Cortex of kidney (tissue), 1 donor: ENCODE measurements at places on chromosomes 5 and 9.

- no peak for DNase-seq
Measured at GRCh38 chr5:177188775-177189174, 55.2 kb downstream of the NSD1 start.

DNA sequence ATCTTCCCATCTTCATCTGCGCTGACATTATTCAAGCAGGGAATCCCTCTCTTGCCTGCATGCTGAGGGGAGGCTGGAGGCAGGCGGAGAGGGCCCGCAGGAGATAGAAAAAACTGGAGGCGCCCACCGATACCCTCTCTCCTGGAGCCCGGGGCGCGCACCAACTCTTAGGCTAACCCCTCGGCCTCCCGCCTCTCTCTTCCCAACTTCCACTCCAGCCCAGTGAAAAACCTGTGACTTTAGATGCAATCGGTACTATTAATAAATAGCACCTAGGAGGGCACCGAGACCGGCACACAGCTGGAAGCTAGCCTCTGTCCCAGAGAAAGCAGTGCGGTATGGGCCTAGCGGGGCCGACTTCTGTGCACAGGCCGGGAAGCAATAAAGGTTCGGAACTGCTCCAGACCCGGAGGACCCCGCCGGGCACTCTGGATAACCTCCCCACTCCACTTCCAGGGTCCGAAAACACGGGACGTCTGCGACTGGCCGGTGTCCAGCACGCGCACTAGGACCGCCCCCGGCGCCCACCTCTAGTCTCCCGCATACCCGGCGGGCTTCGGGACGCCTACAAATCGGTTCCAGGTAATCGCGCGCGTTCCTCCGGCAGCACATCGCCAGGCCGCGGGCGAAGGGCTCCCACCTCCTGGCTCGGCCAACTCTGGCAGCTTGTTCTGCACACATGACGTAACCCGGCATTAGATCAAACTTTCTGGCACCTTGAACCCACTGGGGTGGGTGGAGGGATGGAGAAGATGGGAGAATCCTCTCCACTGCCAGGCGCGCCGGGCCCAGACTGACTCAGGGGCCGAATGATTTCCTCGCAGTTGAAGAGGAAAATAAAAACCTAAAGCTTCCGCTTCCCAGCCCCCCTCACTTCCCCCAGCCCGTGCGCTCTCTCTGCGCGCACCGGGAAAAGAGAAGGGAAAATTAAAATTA lies 1.4 kb downstream of the EFNA5 start:
- DNase-seq: no peak

GRCh38 chr5:135839566-135839965 lies 5.1 kb downstream of the SLC25A48 start:
- DNase-seq: no peak

GRCh38 chr5:29950416-29951145 lies 1242.9 kb upstream of the CDH6 start:
- DNase-seq: no peak

- no peak for DNase-seq
Measured at GRCh38 chr5:100644776-100645175, 109.6 kb downstream of the FAM174A start.

- no peak for DNase-seq
Measured at GRCh38 chr9:124202447-124202971, 55.2 kb upstream of the NEK6 start.
